ENCODE measurements at places on chromosomes 1 and 21.

GRCh38 chr1:90400131-90400530 lies 317.0 kb downstream of the BARHL2 start:
- no peak for DNase-seq

DNA sequence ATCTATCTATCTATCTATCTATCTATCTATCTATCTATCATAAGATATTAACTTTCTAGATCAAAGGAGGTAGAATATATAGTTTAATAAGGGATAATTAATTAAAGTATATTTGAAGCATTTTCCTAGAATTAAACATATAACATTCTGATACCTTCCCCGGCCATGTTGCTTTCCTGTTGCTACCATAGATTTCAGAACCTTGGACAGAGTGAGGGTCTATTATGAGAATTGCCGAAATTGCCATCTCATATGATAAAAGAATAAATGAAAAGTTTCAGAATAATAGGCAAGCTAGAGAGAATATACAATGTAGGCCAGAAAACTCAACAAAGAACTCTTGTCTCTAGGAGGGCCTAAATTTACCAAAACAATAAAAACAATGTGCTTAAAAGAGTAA lies 706.1 kb upstream of the TMPRSS15 start:
- DNase-seq: no peak

GRCh38 chr1:13699510-13699909 lies 478 bp upstream of the PRDM2 start:
- no peak for DNase-seq

GRCh38 chr1:40621821-40622450 lies 43.5 kb downstream of the RIMS3 start:
- DNase-seq: no peak

- no peak for DNase-seq
Observed at GRCh38 chr1:151327903-151328674, 873 bp upstream of the PI4KB start.

DNA sequence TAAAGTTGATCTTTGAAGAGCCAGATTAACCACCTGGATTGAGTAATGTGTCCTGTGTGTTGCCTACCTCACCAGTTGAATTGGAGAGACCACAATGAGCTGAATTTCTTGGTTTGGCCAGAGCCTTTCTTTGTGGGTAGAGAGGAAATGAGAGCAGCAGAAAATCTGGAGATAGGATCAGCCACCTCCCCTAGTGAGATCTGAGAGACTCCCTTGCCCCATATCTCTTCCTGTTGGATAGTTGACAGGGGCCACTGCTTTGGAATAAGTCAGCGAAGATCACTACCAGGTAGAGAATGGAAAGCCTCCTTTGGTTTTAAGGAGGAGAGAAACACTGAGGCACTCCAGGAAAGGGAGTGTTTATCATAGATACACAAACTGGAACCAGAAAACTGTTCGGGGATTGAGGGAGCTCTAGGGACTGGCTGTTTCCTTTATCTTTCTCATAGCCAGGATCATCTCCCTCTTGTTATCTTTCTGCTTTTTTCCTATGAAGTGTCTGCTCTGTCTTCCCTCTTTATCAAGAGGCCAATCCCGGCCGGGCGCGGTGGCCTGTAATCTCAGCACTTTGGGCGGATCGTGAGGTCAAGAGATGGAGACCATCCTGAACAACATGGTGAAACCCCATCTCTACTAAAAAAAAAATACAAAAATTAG lies 21.3 kb upstream of the ZNF326 start:
- DNase-seq: no peak

DNA sequence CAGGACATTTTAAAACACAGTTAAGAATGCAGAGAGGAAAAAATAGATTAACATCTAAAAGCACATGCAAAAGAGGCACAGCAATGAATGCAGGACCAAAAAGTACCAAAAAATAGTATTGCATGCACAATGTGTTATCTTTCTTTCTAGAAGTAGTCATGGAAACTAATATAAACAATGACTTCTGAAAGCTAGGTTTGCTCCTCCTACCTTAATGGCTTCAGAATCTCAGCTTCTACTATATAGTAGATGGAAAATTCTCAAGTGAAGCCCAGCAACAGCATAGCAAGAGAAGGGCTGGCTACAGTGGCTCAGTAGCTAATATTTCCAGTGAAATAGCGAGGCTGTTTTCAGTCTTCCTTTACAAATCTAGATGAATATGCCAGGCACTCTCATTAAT lies 125.1 kb downstream of the CRB1 start:
- DNase-seq: no peak

- no peak for DNase-seq
Observed at GRCh38 chr1:82343381-82343780, 542.6 kb downstream of the ADGRL2 start.

DNA sequence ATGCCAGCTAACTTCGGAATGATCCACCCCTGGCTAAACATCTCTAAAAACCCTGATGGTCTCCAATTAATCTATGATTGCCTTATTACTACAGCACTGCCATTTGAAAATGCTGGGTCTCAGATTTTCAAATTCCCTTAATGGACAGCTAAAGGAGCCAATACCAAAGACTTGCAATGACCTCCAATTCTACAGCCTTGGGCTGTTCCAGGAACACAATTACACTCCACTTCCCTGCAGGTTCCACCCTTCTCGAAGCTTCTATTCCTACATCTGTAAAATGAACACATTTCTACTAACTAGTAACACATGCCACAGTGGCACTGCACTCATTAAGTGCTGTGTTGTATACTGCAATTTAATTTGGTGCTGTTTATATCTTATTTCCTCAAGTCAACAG lies 85.7 kb upstream of the AK4 start:
- DNase-seq: no peak

- DNase-seq: no peak
Observed at GRCh38 chr21:42735944-42736343, 82.5 kb downstream of the PDE9A start.

DNA sequence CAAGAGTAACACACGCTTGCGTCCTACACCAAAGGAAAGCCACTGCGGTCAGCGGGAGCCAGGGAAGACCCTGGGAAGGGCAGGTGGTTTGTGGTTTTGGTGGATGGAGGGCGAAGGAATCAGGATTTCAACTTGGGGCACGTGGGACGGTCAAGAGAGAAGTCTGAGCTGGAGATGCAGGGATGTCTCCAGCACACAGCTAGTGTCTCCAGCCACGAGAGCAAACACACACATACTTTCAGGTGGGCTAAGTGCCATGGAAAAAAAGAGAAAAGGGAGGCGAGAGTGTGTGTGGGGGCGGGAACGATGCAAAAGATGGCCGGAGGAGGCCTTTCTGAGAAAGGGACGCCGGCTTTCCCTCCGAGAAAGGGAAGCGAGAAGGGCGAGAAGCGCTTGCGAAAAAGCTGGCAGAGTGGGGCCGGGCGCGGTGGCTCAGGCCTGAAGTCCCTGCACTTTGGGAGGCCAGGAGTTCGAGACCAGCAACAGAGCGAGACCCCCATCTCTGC lies 1.4 kb upstream of the SRRM1 start:
- no peak for DNase-seq

GRCh38 chr1:178093494-178093950 lies 382 bp upstream of the RASAL2 start:
- DNase-seq: peak; percentile 14

- no peak for DNase-seq
Observed at GRCh38 chr1:15881961-15882360, 34.5 kb downstream of the SPEN start.

DNA sequence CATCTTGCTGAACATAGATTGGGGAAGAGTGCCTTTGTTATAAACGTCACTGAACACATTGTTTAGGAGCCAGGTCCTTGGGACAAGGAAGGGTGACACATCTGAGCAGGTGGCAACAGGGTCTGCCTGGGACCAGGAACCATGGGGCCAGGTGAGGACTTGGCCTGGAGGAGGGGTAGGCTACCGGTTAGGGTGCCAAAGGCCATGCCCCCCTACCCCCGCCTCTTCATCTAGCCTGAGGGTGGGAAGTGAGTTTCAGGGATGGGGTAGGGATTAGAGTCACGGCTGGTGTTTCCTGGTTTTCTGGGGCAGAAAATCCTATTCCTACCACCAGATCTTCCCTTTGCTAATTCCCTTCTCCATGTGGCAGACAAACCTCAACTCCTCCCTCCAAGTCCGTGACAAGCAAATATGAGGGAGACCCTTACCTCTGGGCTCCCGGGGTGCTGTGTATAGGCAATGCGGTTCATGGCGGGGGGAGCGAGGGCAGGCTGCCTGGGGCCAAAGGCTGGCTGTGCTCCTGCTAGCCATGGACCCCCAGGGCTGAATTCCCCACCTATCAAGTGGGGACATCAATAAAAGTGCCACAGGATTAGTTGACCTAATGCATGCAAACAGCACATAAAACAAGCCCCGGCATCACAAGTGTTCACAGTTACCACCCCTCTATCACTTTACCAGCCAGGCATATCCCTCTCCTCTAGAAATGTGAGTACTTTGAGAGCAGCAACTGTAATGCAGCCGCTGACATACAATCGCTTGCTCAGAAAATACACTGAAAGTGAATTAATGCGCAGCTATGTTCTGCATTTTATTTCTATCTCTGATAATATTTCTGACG lies 14.5 kb downstream of the CD247 start:
- DNase-seq: no peak

DNA sequence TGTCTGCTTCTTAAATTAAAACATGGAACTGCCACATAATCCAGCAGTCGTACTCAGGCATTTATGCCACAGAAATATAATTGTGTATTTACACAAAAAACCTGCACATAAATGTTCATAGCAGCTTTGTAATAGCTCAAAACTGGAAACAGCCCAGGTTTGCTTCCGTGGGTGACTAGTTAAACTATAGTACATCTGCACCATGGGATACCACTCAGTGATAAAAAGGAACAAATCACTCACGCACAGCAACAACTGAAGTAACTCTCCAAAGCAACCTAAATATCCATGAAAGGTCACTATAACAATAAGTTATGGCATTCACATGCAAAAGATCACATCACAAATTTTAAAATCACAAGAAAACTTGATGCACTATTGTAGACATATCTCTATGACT lies 64.4 kb downstream of the KCNT2 start:
- no peak for DNase-seq

DNA sequence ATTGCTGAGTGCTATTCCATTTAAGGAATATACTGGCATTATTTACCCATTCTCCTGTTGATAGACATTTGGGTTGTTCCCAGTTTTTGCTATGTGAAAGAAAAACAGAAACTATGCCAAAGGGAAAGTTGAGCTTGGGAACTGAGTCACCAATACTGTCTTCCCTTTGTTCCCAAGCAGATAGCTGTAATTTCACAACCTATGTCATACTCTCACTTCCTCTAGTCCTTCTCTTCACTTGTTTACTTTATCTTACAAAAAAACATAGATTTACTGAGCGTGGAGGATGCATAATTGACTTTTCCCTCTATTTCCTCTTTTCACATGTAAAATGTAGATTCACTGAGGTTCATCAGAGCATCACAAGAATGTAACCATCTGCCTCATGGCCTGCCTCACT lies 32.4 kb upstream of the PGBD5 start:
- no peak for DNase-seq

DNA sequence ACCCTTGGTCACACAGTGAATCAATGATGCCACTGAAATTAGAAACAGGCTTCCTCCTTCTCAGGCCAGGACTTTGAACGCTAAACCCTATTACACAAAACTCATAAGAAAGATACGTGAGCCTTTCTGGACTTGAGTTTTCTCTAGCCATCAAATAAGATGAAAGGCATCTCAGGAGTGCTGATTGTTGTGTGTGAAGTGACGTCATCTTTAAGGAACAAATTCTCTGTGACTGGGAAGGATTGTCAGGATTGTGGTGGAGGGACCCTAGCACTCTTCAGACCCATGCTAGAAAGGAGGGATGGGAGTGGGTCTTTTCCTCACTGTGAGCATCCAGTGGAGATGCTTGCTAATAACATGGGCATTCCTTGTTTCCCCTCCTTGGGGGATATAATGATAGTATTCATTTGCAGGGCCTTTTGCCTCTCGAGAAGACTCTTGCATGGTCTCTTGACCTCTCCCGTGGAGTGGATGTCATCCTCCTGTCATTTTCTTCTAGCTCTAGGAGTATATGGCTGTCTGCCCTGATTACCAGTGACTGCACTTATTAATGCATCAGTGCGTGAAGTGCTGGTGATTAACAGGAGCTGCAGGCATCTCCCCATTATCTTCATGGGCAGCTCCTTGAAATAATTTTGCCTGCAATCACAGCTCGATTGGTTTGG lies 39.9 kb downstream of the SPATA46 start:
- no peak for DNase-seq

DNA sequence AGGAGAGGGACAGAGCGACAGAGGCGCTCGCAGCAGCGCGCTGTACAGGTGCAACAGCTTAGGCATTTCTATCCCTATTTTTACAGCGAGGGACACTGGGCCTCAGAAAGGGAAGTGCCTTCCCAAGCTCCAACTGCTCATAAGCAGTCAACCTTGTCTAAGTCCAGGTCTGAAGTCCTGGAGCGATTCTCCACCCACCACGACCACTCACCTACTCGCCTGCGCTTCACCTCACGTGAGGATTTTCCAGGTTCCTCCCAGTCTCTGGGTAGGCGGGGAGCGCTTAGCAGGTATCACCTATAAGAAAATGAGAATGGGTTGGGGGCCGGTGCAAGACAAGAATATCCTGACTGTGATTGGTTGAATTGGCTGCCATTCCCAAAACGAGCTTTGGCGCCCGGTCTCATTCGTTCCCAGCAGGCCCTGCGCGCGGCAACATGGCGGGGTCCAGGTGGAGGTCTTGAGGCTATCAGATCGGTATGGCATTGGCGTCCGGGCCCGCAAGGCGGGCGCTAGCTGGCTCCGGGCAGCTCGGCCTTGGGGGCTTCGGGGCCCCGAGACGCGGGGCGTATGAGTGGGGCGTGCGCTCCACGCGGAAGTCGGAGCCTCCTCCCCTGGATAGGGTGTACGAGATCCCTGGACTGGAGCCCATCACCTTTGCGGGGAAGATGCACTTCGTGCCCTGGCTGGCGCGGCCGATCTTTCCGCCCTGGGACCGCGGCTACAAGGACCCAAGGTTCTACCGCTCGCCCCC lies at the start of the genes CYB5RL and MRPL37:
CYB5RL (minus strand) TSS at position 266 of the 754 bp plus-strand sequence. CDS start 4,414 bp downstream, outside the sequence.
MRPL37 (plus strand) TSS at position 403 of the 754 bp plus-strand sequence; CDS start at position 480, 77 bp downstream.
- peak; percentile 72 for DNase-seq

GRCh38 chr1:214022810-214023425 lies 35.1 kb downstream of the PROX1 start:
- no peak for DNase-seq

- no peak for DNase-seq
Observed at GRCh38 chr1:87642581-87643221, 314.0 kb downstream of the LMO4 start.

DNA sequence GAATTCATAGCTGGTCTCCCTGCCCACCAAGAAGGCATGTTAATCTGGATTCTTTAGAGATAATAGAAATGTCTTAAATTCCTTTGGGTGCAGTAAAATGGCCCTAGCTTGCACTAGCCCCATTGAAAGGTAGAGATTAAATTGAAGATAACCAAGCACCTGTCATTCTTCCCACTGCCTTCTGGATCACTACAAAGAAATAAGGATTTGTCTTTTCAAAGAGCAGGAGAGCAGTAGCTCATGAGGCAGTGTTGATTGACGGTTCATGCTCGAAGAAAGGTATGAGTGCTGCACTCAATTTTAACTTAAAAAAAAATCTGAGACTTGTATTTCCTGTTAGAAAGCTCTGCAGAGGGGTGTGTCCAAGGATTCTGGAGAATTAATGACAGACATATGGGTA lies 74.9 kb upstream of the F3 start:
- no peak for DNase-seq
